Bronchial epithelial cell (primary cell): ENCODE measurements at places on chromosomes 12 and 14. TPM values are rescaled to one million over a fixed set of nuclear protein-coding genes. Genes with fewer than 3 reads are reported as not detected.

The INHBE gene
- total RNA-seq = 0.26 and 1.3 TPM in 2 replicates

The GRIN2B gene
- total RNA-seq = under 0.01 TPM in 2 replicates

The SSPN gene
- total RNA-seq = 0.26 and 0.38 TPM in 2 replicates

The SERPINA10 gene
- total RNA-seq = not detected in 2 replicates

The PGF gene
- total RNA-seq = 52.1 and 56.6 TPM in 2 replicates

The STAB2 gene
- total RNA-seq = not detected in 2 replicates

The INSM2 gene
- total RNA-seq = not detected in 2 replicates

The SLC35E3 gene
- 2.7 and 3.2 TPM in 2 replicates for total RNA-seq

The RAD9B gene
- 0.26 TPM in 2 replicates for total RNA-seq

The RND1 gene
- 2.9 and 4.5 TPM in 2 replicates for total RNA-seq

The CNTN1 gene
- 2.4 and 30.3 TPM in 2 replicates for total RNA-seq

The DENR gene
- 35.3 and 49.7 TPM in 2 replicates for total RNA-seq

The CCDC88C gene
- 20.4 and 21.3 TPM in 2 replicates for total RNA-seq

The PLEKHH1 gene
- 4.4 and 4.7 TPM in 2 replicates for total RNA-seq

The FAM90A1 gene
- not detected in 2 replicates for total RNA-seq

The UNG gene
- total RNA-seq = 14.8 and 24.2 TPM in 2 replicates

The SERPINA1 gene
- 0.26 and 0.51 TPM in 2 replicates for total RNA-seq

The TMEM63C gene
- 0.79 and 4.5 TPM in 2 replicates for total RNA-seq

The PTGER2 gene
- under 0.01 TPM in 1 of 2 replicates, not detected in the other for total RNA-seq

The BCL2L14 gene
- total RNA-seq = under 0.01 TPM in 1 of 2 replicates, not detected in the other

The STON2 gene
- 47.4 and 65.5 TPM in 2 replicates for total RNA-seq

The MLEC gene
- 60.3 and 61.9 TPM in 2 replicates for total RNA-seq

The DNAI7 gene
- total RNA-seq = 0.13 TPM in 1 of 2 replicates, not detected in the other

The PTPRO gene
- total RNA-seq = under 0.01 TPM in 1 of 2 replicates, not detected in the other

The PRPF39 gene
- 23.4 and 26.9 TPM in 2 replicates for total RNA-seq

The RASAL1 gene
- 0.26 and 2.3 TPM in 2 replicates for total RNA-seq

The APOF gene
- total RNA-seq = not detected in 2 replicates

The ACRBP gene
- total RNA-seq = under 0.01 and 0.51 TPM in 2 replicates

The SERPINA12 gene
- total RNA-seq = not detected in 2 replicates

The BCL11B gene
- 2.9 and 5.3 TPM in 2 replicates for total RNA-seq

The ZC3H14 gene
- total RNA-seq = 41.9 and 42.1 TPM in 2 replicates

The KRT6C gene
- total RNA-seq = 16.8 and 138 TPM in 2 replicates

The KCNH5 gene
- under 0.01 TPM in 2 replicates for total RNA-seq

The FOS gene
- 131 and 143 TPM in 2 replicates for total RNA-seq

The INHBC gene
- not detected in 2 replicates for total RNA-seq

The SLC39A5 gene
- total RNA-seq = 0.13 and 0.26 TPM in 2 replicates

The C12orf56 gene
- 1.1 and 2.0 TPM in 2 replicates for total RNA-seq

The MANSC1 gene
- 0.79 and 2.6 TPM in 2 replicates for total RNA-seq

The SLC4A8 gene
- 0.26 and 0.64 TPM in 2 replicates for total RNA-seq

The ESPL1 gene
- total RNA-seq = 0.26 and 1.4 TPM in 2 replicates

The CCDC175 gene
- not detected in 2 replicates for total RNA-seq

The TAS2R14 gene
- 1.1 and 1.2 TPM in 2 replicates for total RNA-seq

The TAS2R19 gene
- 2.4 and 3.9 TPM in 2 replicates for total RNA-seq

The CD69 gene
- not detected in 2 replicates for total RNA-seq

The CGRRF1 gene
- 19.7 and 20.6 TPM in 2 replicates for total RNA-seq

The DEGS2 gene
- 0.53 and 9.7 TPM in 2 replicates for total RNA-seq

The STAC3 gene
- 0.26 and 0.51 TPM in 2 replicates for total RNA-seq

The VRTN gene
- not detected in 2 replicates for total RNA-seq

The AKAP3 gene
- total RNA-seq = 0.53 and 2.0 TPM in 2 replicates

The SLC17A8 gene
- total RNA-seq = not detected in 2 replicates

The DAZAP2 gene
- 50.5 and 69.1 TPM in 2 replicates for total RNA-seq
